Renal pelvis (tissue), 12 donors: ENCODE measurements at places on chromosomes 5 and 9. TPM values are rescaled to one million over a fixed set of nuclear protein-coding genes. Genes with fewer than 3 reads are reported as not detected.

The TSSK1B gene
- polyA plus RNA-seq: 0.16 TPM

The SGCD gene
- polyA plus RNA-seq: 5.2 TPM

The EGFL7 gene
- 86.3 TPM for polyA plus RNA-seq

The IFNK gene
- polyA plus RNA-seq: not detected

The KLF4 gene
- 6.4 TPM for polyA plus RNA-seq

The HTR1A gene
- polyA plus RNA-seq: not detected

The FAT2 gene
- polyA plus RNA-seq: 11.0 TPM

The TNIP1 gene
- 77.2 TPM for polyA plus RNA-seq

The RNF145 gene
- polyA plus RNA-seq: 98.8 TPM

The MYO10 gene
- polyA plus RNA-seq: 50.8 TPM

The IL7R gene
- polyA plus RNA-seq: 1.3 TPM

The TLE1 gene
- 77.5 TPM for polyA plus RNA-seq

The IL9 gene
- polyA plus RNA-seq: not detected

The FOXD4L4 gene
- 0.07 TPM for polyA plus RNA-seq

The GALNT10 gene
- polyA plus RNA-seq: 26.6 TPM

The FOXE1 gene
- polyA plus RNA-seq: not detected

The CCDC183 gene
- 5.7 TPM for polyA plus RNA-seq

The FRMD3 gene
- polyA plus RNA-seq: 16.6 TPM

The SLC6A7 gene
- polyA plus RNA-seq: 0.04 TPM

The ADGRD2 gene
- 0.37 TPM for polyA plus RNA-seq

The AIF1L gene
- 490 TPM for polyA plus RNA-seq

The TMEM215 gene
- 0.10 TPM for polyA plus RNA-seq

The TMEM174 gene
- 27.2 TPM for polyA plus RNA-seq

The ARHGEF39 gene
- polyA plus RNA-seq: 8.7 TPM

The CATSPER3 gene
- polyA plus RNA-seq: 1.8 TPM

The SPATA31A3 gene
- not detected for polyA plus RNA-seq

The FGD3 gene
- polyA plus RNA-seq: 6.8 TPM

The SCGB3A2 gene
- polyA plus RNA-seq: 0.95 TPM

The CDX1 gene
- 0.89 TPM for polyA plus RNA-seq

The PCDHB10 gene
- polyA plus RNA-seq: 6.4 TPM

The EIF4EBP3 gene
- 11.9 TPM for polyA plus RNA-seq

The TAF11L5 gene
- polyA plus RNA-seq: not detected

The CNTLN gene
- 10.4 TPM for polyA plus RNA-seq

The CBY3 gene
- polyA plus RNA-seq: 0.99 TPM

The SOHLH1 gene
- polyA plus RNA-seq: not detected

The FGF10 gene
- 8.4 TPM for polyA plus RNA-seq

The MARCOL gene
- not detected for polyA plus RNA-seq

The SLC27A6 gene
- 1.7 TPM for polyA plus RNA-seq

The ANKS6 gene
- 30.0 TPM for polyA plus RNA-seq

The DIPK1B gene
- polyA plus RNA-seq: 34.3 TPM

The CCDC192 gene
- polyA plus RNA-seq: 1.1 TPM

The GABRA1 gene
- 0.14 TPM for polyA plus RNA-seq

The IL31RA gene
- polyA plus RNA-seq: not detected

The MARVELD2 gene
- polyA plus RNA-seq: 33.7 TPM

The TAF1L gene
- 0.09 TPM for polyA plus RNA-seq

The CFAP90 gene
- 7.1 TPM for polyA plus RNA-seq

The ORM2 gene
- not detected for polyA plus RNA-seq

The OTP gene
- not detected for polyA plus RNA-seq

The TTLL11 gene
- 6.2 TPM for polyA plus RNA-seq

The SLC34A3 gene
- polyA plus RNA-seq: 12.1 TPM

The TEK gene
- polyA plus RNA-seq: 38.8 TPM

The ZFP2 gene
- 6.1 TPM for polyA plus RNA-seq

The CCL21 gene
- polyA plus RNA-seq: 12.5 TPM

The OR13D1 gene
- polyA plus RNA-seq: not detected

The HOMER1 gene
- polyA plus RNA-seq: 19.7 TPM
